ENCODE measurements at places on chromosomes 2 and 18.

DNA sequence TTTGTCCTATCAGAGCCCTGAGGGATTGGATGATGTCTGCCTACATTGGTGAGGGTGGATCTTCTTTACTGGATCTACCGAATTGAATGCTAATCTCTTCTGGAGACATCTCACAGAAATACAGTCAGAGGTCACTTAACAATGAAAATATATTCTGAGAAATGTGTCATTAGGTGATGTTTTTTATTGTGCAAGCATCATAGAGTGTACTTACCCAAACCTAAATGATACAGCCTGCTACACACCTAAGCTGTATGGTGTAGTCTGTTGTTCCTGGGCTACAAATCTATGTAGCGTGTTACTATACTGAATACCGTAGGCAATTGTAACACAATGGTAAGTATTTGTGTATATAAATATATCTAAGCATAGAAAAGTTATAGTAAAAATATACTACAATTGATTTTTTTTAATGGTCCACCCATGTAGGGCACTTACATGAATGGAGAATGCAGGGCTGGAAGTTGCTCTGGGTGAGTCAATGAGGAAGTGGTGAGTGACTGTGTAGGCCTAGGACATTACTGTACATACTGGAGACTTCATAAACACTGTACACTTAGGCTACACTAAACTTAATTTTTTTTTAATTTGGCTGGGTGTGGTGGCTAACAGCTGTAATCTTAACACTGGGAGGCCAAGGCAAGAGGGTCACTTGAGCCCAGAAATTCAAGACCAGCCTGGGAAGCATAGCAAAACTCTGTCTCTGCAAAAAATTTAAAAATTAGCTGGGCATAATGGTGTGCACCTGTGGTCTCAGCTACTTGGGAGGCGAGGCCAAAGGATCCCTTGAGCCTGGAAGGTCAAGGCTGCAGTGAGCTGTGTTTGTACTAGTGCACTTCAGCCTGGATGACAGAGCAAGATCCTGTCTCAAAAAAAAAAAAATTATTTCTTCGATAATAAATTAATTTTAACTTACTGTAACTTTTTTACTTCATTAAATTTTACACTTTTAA, 226.3 kb upstream of the UBE2E3 start:
- no peak for DNase-seq

DNA sequence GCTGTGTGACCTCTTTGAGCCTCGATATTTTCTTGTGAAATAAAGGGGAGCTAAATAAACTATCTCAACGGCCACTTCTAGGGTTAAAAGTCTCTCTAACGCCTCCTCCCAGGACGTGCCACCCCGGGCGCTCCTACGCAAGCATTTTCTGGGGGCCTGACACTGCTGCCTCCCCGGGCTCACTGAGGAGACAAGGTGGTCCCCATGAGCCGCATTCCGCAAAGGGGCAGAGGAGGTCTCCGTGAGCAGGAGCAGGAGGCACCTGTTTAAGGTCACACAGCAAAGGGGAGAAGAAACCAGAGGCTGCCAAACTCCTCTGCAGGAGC, 913 bp upstream of the WNT10A start:
- DNase-seq = no peak

DNA sequence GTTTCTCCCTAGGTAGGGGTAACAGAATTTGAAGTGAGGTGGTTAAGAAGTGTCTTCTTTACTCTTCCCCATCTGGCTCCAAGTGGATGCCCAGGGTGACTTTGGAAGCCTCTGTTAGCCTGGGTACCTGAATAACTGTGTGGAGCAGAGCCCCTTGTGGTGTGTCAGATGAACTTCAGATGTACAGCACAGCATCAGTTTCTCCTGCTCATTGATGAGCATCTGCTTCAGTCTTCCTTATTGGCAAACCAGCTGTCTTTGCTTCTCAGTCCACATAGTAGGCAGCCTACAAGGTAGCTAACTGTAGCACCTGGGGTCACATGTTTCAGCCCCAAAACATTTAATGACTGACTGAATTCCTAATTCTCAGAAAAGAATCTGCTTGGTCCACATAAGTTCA, 56.2 kb upstream of the ATP8B1 start:
- DNase-seq = peak; percentile 15

GRCh38 chr2:118843483-118844132, 3.8 kb downstream of the EN1 start:
- no peak for DNase-seq

- DNase-seq = no peak
Measured at GRCh38 chr18:75874401-75875089, 447.0 kb upstream of the SMIM21 start.

GRCh38 chr2:18362696-18363095, 197.8 kb downstream of the RDH14 start:
- DNase-seq = no peak

DNA sequence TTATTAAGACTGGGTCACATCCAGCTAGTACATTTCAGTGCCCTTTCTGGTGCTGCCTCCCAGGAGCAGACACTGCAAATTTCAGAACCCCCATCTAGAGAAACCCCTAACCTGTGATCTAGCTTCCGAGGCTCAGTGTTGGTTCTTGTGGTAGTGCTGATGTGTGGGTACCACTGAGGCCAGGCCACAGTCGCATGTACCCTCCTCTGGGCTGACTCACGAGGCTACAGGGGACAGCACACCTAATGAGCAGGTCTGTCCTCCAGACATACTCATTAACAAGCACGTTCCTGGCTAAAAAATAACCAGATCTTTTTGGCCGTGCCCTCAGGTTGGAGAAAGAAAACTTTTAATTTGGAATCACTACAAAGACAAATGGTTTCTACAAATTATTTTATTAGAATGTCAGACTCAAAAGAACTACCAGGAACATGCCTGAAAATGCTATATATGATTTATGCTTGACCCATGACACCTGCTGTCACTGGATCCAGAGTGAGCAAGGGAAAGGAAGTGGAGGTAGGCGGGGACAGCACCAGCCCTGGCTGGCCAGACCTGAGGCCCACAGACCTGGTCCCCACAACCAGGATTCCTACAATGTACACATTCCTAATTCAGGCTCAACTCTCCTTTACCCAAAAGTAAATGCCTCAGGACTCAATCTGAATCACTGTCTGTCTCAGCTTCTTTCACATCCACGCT, 8.5 kb downstream of the CIAO1 start:
- DNase-seq = no peak

GRCh38 chr2:70247364-70248180, 856 bp downstream of the TIA1 start:
- DNase-seq = no peak

GRCh38 chr2:193943406-193943960, 1713.5 kb upstream of the SLC39A10 start:
- no peak for DNase-seq
